SK-N-DZ (cell line): ENCODE measurements at places on chromosomes 11 and 22.

DNA sequence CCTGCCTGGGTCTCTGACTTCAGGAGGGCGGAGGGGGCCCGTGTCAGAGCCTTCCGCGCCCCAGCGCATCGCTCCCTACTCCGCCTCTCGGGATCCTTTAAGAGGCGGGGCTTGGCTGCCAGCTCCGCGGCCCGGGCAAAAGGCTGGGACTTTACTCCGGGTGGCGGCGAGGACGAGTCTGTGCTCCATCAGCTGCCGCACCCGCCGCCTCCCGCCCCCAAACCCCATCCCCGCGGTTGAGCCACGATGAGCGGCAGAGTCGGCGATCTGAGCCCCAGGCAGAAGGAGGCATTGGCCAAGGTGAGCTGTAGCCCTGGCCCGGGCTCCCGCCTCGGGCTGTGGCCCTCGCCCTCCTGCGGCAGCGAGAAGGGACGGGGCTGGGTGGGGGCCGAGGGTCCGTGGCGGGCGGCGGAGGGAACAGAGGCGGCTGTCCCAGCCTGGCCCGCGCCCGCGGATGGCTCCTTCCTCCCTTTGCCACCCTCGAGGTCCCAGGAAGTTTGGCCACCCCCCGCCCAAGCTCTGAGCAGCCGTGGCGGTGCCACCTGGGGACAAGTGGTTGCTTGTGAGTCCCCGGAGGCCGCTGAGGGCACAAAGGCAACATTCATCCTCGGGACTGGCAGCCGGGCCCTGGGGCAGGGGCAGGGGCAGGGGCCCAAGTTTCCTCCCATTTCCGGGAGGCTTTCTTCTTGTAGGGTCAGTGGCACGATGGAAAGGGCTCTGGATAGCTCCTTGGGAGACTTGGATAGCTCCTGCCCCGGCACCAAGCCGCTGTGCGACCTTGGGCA is at the start of gene SEC14L2:
SEC14L2 (plus strand) TSS at position 148 of the 785 bp plus-strand sequence; CDS start at position 247, 99 bp downstream.
- peak; percentile 54 for DNase-seq

DNA sequence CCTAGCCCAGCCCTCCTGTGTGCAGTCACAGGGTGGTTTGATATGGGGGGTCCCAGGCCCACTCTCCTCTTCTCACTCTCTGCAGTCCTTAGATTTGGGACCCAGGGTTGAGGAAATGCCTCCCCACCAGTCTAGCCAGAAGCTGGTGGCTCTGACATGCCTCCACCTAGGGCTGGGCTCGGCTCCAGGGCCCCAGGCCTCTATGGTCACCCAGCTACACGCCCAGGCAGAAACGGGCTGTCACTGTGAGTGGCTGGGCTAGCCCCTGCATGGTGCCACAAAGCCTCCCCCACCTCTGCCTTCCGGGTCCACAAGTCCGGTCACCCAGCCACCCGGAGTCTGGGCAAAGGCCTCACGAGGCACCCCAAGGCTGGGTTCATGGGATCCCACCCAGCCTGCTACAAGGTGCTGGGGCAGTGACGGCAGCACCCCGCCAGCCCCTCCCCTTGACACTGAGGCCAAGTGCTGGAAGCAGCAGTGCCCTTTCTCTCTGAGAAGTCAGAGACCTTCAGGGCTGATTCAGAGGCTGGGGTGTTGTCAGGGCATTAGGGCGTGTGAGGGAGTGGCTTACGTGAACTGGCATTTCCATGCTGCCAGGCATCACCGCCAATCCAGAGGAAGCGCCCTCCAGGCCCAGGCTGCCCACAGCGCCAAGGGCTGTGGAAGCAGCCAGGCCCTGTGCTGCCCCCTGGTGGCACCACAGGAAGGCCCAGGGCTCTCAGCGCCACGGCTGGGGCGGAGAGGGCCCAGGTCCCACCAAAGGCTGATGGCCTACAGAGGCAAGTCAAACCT is 638 bp upstream of the PITPNM1 start:
- peak; percentile 79 for DNase-seq

GRCh38 chr11:37394236-37394870 is 796.3 kb upstream of the RAG2 start:
- DNase-seq = peak; percentile 80

DNA sequence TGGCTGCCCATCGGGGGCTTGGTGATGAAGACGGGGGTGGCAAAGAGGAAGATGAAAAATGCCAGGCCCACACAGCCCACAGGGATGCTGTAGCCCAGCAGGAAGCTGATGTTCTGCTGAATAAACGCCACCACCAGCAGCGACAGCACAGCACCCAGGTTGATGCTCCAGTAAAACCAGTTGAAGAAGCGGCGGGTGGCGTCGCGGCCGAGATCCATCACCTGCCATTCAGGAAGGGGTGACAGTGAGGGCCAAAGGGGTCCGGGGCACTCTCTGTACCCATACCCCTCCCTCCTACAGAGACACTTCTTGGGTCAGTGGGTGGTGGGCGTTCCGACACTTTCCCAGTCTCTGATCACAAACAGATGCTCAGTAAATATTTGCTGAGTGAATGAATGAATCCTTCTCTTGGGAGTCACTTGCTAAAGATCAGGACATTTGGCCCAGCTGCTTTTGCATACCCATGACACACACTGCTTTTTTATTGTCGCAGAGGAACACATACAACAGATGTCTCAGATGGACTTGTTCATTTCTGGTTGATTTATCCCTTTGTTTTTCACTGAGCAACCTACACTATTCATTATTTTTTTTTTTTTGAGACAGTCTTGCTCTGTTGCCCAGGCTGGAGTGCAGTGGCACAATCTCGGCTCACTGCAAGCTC is 5.2 kb downstream of the SLC15A3 start:
- no peak for DNase-seq

DNA sequence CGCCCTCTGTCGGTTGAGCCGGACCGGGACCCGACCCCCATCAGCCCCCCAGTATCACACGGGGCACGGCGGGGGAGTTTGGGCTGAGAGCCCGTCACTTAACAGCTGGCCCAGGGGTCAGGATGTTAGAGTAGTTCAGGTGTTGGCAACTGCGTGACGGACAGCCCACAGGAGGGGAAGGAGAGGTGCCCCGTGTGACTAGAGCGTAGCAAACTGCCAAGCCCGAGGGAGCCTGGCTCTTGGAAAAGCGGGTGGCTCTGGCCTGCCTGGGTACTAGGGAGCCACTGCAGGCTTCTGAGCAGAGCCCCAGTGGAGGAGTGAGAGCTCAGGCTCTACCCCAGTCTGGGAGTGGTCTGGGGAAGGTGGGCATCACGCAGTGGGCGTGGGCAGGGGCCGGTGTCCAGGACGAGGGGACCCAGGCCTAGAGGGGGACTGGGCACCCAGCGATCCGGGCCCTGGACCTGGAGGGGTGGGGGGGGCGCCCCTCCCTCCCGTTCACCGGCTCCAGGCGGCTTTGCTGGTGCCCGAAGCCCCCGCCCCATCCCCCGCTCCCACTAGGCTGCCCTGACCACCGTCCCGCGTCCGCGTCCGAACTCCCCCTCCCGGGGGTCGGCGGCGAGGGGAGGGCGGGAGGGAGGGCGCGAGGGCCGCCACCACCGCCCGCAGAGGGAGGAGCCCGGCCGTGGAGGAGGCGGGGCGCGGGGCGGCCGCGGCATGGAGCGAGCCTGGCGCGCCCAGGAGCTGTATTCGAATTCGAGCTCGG is 24.4 kb downstream of the SHANK3 start:
- no peak for DNase-seq

DNA sequence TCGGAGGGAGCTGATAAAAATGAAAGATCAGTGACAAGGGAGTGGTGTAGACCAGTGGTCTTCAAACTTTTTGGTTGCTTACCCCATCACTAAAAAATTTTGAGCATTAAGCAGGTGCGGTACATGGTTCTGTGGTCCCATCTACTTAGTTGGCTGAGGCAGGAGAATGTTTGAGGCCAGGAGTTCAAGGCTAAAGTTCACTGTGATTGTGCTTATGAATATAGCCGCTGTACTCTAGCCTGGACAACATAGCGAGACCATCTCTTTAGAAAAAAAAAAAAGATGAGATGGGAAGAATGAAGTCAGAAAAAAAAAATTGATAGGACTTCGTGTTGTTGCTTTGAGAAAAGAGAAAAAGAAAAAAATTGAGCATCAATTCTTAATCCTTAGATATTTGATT is 7.8 kb downstream of the MTMR3 start:
- DNase-seq = no peak

GRCh38 chr11:74581954-74582547 is 10.3 kb upstream of the POLD3 start:
- no peak for DNase-seq

- no peak for DNase-seq
These were observed 3.1 kb downstream of the MAPK8IP2 start for GRCh38 chr22:50603511-50604255.

GRCh38 chr11:128484172-128484571 is 103.2 kb downstream of the ETS1 start:
- no peak for DNase-seq

DNA sequence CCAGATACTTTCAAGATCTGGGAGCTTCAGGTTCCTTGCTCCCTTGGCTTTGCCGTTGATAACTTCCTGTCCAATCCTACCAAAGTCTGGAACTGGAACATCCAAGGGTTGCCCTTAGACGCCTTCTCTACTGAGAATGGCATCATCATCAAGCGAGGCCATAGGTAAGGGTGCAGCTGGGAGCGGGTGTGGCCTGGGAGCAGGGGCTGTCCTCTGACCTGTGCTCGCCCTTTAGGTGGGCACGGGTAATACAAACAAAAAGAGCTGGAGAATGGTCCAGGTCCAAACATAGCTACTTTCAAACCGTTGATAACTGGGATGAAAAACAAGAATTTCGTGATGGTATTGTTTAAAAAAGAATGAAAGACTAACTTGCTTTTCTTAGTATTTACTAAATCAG is 25.0 kb downstream of the CASP12 start:
- no peak for DNase-seq

DNA sequence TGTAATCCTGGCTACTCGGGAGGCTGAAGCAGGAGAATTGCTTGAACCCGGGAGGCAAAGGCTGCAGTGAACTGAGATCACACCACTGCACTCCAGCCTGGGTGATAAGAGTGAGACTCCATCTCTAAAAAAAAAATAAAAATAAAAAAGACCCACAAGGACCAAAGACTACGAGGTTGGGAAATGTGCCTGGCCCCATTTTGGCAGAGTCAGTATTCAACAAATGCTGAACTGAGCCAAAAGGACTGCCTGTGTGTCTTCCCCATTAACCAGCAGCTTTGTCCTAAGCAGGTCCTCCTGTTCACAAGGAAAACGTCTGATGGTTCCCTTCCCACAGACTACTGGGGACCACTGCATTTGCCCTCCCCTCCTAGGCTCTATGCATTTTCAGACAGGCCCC is 27.6 kb downstream of the ADORA2A start:
- no peak for DNase-seq

DNA sequence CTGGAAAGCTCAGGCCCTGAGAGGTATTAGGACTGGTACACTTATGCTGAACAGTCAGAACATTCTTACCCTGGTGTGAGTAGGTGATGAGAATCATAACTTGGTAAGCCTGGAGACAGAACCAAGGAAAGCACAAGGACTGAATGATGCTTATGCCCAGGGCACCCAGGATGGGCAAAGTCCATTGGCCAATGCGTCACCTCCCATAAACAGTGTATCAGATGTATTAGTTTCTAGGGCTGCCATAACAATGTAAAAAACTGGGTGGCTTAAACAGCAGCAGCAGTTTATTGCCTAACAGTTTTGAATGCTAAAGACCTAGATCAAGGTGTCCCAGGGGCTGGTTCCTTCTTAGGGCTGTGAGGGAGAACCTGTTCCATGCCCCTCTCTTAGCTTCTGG is 107.0 kb downstream of the FAR1 start:
- no peak for DNase-seq

DNA sequence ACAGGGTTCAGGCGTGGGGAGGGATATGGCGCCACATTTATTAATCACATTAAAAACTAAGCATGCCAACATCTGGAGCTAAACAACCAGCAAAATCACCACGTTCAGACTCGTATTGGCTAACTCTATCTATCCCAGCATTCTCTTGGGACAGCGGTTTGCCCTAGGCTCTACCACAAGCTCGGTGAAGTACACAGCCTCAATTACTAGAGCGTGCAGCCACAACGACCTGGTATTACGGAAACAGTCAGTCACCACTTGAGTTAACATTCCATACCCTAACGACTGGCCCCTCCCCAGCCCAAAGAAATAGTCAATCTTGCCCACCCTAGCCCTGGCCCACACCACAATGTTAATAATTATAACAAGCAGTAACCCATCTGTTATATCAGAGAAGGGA is 32.1 kb downstream of the APOL5 start:
- DNase-seq = no peak

DNA sequence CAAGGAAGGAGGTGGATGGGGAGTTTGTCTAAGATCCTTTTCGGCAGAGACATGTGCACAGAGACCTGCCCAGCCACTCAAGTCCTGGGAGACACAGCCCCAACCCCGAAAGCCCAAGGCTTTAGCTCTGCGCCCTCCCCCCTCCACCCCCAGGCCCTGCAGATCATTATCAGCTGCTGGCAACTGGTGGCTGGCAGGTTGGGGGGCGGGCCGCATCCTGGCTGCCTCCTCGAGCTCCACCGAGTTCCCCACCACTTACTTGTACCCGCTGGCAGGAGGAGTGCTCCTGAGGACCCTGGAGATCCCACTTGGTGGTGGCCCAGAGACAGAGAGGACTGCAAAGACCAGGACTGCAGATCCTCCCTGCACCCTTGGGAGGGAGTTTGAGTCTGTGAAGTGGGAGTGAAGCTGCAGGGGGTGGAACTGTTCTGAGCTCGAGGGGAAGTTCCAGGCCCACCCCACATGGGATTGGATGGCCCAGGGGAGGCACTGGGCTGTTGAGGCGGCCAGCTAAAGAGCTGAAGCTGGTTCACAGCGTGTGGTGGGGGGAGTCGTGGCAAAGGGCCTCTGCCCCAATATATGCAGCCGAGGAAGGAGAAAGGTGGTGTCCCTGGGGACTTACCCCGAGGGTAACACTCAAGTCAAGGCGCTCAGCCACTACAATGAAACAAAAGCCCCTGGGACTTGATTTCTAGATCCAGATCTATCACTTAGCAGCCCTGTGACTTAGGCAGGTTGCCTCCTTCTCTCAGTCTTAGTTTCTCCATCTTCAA is 19.9 kb upstream of the CCDC86 start:
- DNase-seq = no peak

DNA sequence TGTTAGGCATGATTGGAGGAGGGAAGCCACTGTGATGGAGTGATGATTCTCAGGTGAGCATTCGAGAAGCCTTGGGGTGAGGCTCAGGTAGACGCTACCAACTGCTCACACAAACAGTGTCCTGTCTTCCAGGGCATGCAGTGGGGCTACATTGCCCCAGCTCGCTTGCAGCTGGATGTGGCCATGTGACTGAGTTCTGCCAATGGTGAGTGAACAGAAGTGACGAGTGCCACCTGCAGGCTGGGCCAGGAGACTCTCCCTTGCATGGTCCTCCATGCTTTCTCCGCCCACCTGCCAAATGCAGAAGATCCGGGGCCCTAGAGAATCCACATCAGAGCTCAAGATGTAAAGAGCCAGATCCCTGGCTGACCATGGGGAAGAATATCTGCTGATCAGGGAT is 195.9 kb downstream of the BCR start:
- DNase-seq = peak; percentile 79

DNA sequence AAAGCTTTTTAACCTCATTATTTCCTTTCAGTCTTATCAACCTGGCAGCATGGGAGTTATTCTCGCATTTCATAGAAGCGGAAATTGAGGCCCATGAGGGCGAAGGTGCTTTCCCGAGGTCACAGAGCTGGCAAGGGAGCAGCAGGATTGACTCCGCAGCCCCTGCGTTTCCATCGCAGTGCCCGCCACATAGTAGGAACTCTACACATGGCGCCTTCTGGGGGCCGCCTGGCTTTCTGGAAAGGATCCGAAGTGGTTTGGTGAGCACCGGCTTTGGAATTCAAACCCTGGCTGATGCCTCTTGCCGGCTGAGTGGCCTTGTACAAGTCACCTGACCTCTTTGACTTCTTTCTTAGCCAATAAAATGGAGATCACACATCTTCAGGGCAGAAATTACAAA is 93.4 kb downstream of the CEP164 start:
- DNase-seq = no peak

- DNase-seq = no peak
These were observed 1.6 kb downstream of the BRD1 start for GRCh38 chr22:49825944-49826602.
